ENCODE measurements at places on chromosomes 7 and 10. TPM values are rescaled to one million over a fixed set of nuclear protein-coding genes. Genes with fewer than 3 reads are reported as not detected.

The LOXL4 gene
- 52.1 TPM for total RNA-seq

The SEC31B gene
- 2.9 TPM for total RNA-seq

The SEMA4G gene
- total RNA-seq = 1.4 TPM

DNA sequence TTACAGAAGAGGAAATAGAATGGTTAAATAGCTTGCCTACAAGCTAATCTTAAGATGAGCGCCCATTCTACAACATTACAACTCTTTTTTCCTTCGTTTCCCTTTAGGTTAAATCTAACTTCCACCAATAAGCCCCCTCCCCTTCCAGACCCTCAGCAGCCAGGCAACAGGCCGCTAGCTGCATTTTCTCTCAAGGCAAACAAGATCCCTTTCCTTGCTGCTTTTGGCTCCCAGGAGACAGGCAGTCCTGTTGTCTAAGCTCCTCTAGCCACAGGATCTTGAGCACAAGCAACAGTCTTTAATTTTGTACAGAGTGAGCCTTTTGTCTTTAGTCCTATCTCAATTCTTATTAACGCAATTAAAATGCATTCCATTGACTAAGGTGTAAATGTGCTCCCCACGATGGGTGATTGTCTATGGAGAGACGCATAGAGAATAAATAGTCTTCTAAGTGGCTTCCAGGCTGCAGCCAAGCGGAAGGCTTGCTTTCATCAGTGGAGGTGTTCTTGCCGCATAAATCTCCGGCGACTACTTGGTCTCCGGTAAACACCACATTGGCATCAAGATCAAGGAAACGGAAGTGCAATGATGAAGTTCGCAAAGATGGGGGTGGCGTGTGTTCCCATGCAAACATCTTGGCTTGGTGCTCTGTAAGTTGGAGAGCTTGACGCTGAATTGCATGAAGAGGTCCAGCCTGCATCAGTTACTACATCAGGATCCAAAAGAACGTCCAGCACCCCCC, 181.9 kb upstream of the LYZL2 start:
- peak overlapping the region; percentile 39 for H3K4me3 ChIP-seq
- H3K4me1 ChIP-seq = peaks cover 41% of the 10 kb centered on the region
- H3K36me3 ChIP-seq = no peaks in the 10 kb centered on the region
- peaks cover 7% of the 10 kb centered on the region for H3K27me3 ChIP-seq
- DNase-seq = no peak

GRCh38 chr10:119306514-119306951, 99.2 kb downstream of the GRK5 start:
- H3K27me3 ChIP-seq = peaks cover 1% of the 10 kb centered on the region
- peaks cover 30% of the 10 kb centered on the region for H3K4me1 ChIP-seq
- H3K27ac ChIP-seq = peak overlapping the region; percentile 83
- no peak for DNase-seq
- no peaks in the 10 kb centered on the region for H3K36me3 ChIP-seq

DNA sequence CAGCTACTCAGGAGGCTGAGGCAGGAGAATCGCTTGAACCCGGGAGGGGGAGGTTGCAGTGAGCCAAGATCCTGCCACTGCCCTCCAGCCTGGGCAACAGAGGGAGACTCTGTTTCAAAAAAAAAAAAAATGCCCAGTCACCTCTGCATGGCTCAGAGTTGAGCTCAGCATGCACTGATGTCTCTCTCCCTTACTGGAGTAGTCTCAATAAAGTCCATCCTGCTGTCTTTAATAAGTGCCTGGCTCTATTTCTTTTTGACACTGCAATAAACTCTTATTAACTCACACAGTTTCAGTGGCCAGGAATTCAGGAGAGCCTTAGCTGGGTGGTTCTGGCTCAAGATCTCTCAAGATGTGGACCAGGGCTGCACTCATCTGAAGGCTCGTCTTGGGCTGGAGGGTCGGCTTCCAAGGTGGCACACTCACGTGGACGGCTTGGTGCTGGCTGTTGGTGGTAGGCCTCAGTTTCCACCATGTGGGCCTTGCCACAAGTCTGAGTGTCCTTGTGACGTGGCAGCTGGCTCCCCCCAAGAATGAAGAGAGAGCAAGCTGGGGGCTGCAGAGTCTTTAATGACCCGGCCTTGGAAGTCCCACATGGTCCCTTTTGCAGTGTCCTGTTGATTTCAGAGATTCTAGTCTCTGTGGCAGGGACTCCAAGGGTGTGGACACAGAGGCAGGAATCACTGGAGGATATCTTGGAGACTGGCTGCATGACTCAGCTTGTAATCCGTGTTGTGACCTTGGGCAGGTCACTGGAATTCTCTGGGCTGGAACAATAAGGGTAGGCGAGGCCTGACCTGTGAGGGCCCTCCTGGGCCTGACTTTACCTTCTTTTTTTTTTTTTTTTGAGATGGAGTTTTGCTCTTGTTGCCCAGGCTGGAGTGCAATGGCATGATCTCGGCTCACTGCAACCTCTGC, 85.9 kb upstream of the KMT2C start:
- H3K36me3 ChIP-seq = no peaks in the 10 kb centered on the region
- DNase-seq = no peak

DNA sequence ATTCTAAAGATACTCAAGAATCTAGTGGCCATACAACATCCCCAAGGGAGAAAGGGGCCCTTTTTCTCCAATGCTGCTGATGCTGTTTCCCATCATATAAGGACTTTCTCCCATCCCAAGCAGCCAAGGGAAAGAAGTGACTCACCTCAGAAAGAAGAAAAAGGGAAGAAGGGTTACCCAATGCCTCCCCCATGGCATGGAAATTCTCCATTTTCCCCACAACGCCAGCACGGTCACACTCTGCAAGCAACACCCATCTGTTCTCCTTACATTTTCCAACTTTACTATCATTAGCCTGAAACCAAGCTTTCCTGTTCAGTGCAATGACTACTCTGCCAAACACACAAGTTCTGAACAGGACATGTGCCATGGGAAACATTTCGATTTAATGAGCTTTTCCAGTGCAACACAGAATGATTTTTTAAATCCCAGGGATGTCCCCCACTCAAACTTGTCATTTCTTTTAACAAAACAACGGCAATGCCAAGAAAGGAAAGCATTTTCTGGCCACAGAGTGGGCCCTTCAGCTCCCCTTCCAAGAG, 67.9 kb downstream of the PTPRN2 start:
- peaks cover 7% of the 10 kb centered on the region for H3K36me3 ChIP-seq
- DNase-seq = no peak
- no peak overlapping the region for H3K27ac ChIP-seq
- H3K4me1 ChIP-seq = no peaks in the 10 kb centered on the region
- H3K4me3 ChIP-seq = no peak overlapping the region

Data from HFFc6 (cell line).